ENCODE measurements at places on chromosomes 16 and 17.

GRCh38 chr16:57915811-57916488 is 55.0 kb downstream of the CNGB1 start:
- DNase-seq: no peak

GRCh38 chr16:77647726-77648125 is 74.6 kb upstream of the NUDT7 start:
- DNase-seq: no peak

DNA sequence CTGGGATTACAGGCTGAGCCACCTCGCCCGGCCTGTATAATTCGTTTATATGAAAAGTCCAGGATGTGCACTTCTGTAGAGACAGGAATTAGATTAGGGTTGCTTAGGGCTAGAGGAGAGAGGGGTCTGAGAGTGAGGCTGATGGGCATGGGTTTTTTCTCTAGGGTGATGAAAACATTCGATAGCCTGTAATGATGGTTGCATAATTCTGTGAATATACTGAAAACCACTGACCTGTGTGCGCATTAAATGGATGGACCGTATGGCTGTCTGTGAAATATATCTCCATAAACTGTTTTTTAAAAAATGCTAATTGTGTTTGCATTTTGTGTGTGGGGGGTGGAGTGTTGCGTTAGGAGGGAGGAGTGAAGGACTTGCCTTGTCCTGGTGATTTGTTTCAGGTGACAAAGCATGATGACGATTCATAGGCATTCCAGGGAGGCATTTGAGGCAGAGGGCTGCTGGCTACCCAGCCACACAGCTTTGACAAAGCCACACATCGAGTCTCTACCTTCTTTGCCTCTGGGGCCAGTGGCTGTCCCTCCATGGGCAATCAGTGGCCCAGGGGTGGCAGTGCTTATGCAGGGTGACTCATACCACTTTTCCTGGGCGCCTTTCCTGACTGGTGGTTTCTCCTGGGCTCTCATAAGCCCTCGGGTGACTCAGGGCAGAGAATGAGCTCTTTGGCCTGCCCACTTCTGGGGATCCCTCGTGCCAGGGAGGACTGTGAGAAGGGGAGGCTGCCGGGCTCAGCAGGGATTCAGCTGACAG is 148.5 kb upstream of the WSCD1 start:
- peak; percentile 37 for DNase-seq

GRCh38 chr17:39926588-39927100 is 757 bp downstream of the ORMDL3 start:
- DNase-seq: no peak

DNA sequence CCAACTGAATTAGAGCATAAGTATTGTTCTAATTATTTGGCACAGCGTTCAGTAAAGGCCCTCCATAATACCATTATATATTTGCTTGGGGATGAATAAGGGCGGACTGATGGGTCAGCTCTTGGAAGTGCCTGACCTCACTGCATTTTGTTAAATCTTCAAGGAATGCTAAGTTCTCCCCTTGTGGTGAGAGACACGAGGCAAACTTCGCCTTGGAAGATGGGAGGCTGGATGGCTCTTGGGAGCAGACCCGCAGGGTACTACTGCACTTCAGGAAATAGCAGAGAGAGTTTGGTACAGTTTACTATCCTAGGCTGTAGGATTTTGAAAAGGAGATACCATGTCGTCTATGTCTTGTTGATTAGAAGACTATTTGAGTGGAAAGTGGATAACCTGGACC is 87.0 kb upstream of the RPRML start:
- DNase-seq: no peak

- DNase-seq: no peak
These were observed 231.5 kb downstream of the MRTFB start for GRCh38 chr16:14302399-14303181.

- DNase-seq: no peak
These were observed 159.8 kb downstream of the RPTOR start for GRCh38 chr17:80704381-80704819.

DNA sequence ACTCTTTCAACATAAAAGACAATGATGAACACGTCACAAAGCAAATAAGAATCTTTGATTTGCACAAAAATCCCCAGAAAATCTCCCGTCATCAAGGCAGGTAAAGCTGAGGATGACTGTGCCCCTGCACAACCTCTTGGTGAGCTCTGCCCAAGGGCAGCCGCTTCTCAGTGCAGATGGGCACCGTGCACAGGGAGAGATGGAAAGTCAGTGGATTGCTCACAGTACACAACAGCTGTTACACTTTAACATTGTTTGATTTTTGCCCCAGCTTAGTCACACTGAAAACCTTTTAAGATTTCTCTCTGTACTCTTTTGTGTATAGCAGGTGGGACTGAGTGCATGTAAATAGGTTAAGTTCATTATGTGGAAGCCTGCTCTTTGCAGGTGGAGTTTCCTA is 104.2 kb downstream of the CDK5R1 start:
- no peak for DNase-seq

All from mesenteric fat pad (tissue), 1 donor.